ENCODE measurements at places on chromosomes 6 and 20.

DNA sequence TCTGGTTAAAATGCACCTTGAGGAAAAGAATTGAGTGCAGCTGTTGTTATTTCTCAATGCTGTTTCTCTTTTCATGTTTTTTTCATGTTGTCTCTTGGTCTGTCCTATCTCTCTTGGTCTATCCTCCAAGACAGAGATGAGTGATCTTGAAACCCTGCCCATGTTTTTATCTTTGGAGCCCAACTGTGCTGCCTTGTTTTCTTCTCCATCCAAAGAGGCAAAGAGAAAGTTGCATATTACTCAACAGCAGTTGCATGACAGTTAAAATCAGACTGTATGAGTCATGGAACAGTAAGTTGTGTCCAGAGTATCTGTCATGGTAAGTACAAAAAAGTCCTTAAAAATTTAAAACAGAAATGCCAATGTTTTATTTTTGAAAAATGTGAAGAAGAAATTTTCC, 26.2 kb downstream of the BCAS1 start:
- DNase-seq, result no peak

- no peak for DNase-seq
Measured at GRCh38 chr6:44856479-44856878, 469.0 kb downstream of the CDC5L start.

- DNase-seq, result no peak
Measured at GRCh38 chr20:45399018-45399417, 9.1 kb upstream of the DBNDD2 start.

DNA sequence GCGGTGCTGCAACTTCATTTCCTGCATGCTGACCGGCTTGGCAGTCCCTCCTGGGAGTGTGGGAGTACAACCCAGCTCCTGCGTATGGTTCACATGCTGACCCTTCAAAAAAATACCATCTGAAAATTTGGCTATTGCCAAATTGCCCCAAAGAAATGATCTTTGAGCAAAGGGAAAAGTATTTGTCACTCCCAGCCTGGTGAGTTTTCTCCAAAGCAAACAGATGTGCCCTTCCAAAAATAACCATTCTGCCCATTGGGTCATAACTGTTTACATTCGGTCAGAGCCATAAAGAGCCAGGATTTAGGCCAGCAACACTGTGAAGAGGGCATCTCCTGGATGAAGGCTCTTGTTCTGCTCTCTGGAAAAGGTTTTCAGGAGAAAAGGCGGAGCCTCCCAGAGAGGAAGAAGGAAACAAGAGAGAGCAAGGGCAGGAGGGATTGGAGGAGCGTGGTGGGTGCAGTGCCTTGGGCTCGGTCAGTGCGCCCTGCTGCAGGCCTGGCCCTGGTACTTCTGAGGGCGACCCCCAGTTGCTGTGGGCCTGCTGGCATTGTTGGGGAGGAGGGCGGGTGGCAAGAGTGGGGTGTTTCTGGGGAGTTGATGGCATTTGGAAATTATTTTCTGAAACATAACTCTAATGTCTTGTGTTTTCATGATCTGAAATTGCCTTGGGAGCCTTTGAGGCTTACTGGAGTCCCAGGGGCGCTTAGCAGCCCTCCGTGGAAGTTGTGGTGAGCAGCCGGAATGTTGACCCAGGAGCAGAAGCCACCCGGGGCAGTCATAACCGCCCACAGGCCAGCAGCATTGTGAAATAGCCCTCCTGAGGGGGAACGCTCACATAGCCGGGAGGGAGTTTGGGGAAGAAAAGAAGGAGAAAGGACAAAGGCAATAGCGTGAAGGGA, 248.4 kb downstream of the MYLK4 start:
- no peak for DNase-seq

DNA sequence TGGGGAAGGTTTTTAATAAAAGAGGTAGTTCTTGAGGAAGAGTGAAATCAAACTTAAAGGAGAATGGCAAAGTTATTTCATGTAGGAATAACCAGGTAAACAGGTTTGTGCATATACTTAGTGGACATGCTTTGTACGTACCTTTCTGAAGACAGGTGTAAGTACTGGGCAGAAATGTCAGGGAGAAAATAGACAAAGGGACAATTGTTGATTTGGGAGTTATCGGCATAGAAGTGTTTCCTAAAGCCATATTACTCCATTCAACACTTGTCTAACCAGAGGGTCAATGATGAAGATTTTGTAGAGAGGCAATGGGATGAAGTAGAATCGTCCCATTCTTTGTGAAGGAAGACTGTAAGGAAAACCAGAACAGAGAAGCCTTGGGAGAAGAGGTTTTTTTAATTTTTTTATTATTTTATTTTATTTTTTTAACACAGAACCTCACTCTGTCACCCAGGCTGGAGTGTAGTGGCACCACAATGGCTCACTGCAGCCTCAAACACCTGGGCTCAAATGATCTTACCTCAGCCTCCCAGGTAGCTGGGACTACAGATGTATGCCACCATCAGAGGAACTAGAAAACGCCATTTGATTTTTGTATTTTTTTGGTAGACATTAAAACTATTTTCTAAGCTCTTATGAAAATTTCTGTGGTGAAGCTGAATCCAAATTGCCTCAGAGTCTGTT, 18.0 kb downstream of the SMAP1 start:
- no peak for DNase-seq

GRCh38 chr20:58638467-58639181, 12.5 kb upstream of the STX16 start:
- no peak for DNase-seq

DNA sequence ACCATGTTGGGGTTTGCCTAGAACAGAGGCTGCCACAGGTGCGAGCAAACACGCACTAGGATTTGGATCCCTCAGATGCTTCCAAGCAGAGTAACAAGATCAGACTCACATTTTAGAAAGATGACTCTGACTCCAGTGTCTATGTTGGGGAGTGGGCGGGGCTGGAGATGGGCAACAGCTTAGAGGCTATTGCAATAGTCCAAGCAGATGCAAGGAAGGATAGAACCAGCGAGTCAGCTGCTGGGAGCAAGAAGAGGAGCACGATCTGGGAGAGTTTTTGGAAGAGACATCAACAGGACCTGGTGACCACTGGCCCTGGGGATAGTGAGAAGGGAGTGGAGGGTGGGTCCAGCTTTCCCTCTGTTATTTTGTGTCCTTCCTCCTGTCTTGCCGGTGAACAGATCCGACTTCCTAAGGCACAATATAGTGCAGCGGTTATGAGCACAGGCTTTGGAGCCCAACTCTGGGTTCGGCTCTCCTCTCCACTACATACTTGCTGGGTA, 52.7 kb downstream of the FGD2 start:
- DNase-seq, result no peak

DNA sequence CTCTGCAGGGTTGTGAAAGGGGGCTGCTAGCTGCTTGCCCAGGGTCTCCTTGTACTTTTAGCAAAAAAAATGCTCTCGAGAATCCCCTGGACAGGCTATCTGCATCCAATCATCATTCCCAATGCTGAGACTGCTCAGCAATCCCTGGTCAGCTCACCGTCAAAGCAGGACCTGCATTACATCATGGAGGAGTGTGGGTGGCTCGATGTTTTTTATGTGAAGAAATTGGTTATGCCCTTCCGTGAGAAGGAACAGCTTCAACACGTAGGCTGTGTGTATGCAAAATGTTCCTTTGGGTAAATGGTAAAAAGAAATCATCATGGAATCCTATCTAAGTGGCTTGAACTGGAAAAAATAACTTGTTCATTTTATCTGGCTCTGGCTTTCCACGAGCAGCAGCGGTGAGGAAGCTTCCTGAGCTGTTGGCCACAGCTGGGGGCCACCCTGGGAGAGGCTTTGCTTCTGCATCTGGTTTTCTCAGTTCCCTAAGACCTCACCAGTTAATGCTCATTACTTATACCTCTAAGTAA, 111.4 kb downstream of the FYN start:
- no peak for DNase-seq

DNA sequence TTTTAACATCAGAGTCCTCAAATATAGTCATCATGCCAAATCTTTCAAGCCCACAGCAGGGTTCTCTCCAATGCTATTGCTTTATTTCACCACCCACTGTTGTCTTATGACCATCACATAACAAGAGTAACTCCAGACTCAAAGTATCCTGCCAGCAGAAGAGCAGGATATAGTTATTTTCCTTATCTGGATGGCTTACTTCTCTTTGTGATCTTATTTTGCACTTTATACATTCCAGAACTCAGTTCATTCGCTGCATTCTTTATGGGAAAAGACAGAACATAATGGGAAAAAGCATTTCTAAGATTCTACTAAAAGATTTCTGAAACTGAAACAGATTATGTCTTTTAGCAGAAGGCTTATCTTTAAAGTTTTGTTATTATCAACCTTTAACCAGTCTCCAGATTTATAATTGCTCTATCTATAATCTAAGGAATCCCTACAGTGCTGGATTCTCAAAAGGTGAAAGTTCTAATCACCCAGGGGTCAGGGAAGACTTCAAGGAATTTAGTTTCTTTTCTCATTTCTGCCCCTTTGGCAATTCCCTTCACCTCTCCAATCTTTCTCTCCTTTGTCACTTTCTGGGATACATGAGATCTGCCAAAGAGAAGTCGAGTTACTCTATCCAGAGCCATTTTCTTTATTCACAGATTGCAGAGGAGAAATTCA, 190.4 kb downstream of the TPBG start:
- DNase-seq, result no peak

DNA sequence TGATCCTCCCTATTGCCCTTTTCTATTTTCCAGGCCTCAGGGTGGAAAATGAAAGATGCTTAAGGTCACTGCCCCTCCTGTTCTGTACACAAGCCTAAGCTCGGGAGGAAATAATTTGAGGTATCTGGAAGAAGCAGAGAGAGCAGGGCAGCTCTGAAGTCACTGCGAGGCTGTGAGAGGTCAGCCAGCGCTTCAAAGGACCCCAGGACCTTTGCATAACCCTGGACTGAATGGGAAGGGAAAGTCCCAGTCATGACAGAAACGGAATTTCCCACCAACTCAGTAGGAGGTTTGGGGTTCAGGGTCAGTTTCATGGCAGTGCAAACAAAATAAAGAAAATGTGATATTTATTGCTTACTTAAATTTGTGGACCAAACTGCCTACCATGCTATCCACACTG, 58.1 kb downstream of the LRFN2 start:
- no peak for DNase-seq

GRCh38 chr6:56024931-56025330, 149.5 kb upstream of the BMP5 start:
- no peak for DNase-seq

DNA sequence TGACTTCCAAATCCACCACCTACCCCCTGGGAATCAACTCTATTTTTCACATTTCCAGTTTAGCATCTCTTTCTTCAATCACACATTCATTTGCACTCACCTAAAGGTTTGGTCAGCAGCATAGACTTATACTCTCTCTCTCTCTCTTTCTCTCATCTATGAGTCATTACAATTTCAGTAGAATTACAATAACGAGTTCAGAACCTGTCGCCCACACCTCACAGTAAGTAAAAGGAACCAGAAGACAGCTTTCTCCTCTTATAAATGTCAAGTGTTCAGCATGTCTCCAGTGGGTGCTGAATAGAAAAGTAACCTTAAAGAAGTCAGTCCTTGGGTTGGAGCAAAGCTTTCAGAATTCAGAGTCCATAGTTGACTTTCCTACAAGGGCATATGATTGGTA, 1.1 kb upstream of the PHACTR1 start:
- DNase-seq, result no peak

DNA sequence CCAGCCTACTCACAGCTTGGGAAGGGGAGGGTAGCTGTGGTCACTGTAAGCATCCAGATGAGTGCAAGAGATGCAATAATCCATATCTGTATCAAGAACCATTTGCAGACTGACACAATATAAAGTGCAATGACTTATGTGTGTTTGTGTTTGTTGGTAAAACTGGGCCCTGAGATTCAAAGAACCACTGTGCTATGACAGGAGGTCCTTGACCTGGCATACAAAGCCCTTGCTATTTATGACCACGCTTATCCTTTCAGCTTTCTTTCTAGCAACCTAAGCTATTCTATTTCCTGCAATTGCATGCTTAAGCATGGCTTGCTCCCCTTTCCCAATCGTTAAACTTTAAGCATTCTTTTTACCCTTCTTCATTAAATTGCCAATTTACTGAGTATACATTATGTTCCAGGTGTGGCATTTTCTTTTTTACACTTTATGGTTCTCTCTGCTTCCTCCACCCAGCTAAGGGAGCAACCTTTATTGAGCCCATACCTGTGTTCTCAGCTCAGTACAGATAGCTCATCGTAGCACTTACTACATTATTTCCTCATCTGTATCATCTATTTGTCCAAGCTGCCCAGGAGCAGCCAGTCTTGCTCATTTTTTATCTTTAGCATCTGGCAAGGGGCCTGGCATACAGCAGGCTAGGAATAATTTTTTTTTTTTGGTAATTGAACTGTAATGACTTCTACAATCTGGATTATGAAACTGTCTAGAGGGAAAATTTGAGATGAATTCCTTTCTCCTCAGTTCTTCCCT, 3.5 kb downstream of the MCUR1 start:
- no peak for DNase-seq

DNA sequence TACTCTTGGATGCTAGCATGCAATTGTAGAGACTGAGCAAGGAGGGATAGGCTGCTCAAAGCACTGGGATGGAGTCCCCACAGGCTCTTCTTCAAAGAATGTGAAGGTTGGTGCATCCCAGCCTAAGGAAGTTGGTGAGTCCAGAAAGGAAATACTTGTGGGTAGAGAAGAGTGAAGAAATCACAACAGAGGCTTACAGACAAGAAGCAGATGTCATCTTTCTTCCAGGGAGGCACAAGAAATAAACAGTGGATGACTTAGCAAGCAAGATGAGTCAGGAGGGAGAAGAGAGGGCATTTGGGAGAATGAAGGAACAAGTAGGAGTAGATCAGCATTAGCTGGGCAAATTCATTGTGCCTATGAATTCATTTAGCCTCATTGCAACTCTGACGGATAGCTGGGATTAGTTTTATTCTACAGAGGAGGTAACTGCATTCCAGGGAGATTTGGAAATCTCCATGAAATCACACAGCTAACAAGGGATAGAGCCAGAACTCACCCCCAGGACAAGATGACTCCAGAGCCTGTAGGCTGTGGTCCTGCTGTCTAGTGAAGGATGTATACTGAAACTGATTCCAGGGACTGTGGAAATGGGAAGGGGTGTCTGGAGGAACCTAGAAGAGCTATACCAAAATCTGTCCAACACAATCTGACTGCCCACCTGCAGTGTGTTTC, 125.8 kb upstream of the SPTLC3 start:
- no peak for DNase-seq

DNA sequence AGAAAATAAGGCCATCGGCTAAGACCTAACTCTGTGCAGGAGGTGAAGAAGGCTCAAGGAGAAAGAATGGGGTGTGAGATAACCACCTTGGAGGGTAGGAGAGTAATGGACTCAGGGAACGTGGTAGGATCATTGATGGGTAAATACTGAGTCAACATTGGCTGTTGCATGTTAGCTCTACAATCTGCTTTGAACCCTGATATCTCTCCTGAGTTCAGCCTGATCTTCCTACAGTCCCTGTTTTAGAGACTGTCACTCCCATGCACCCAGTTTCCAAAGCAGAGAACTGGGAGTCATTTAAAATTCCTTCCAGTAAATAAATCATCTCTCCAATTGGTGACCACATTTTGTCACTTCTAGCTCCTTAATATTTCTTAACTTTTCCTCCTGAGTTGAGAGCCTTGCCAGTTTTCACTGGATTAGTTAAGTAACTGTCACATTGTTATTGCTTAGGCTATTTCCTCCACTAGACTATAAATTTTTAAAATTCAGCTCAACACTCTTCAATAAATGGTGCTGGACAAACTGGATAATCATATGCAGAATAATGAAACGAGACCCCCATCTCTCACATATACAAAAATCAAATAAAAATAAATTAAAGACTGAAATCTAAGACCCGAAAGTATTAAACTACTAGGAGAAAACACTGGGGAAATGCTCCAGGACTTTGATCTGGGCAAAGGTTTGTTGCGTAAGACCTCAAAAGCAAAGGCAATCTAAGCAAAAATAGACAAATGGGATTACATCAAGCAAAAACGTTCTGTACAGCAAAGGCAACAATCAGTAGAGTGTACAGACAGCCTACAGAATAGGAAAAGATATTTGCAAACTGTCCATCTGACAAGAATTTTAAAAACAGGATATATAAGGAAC, 138.9 kb upstream of the TMEM170B start:
- DNase-seq, result no peak
